NCI-H446 treated with DMSO at 0.1 percent for 48 hours (cell line): ENCODE measurements at places on chromosomes 6 and 20.

GRCh38 chr6:13511913-13512717, 24.7 kb upstream of the GFOD1 start:
- DNase-seq = no peak

- DNase-seq = no peak
These were observed at the start of gene STX11 for GRCh38 chr6:144149894-144150709. TSS of gene STX11 (plus strand) at chr6:144150517. CDS start at chr6:144186628, 36,111 bp downstream.

GRCh38 chr6:148465670-148466069, 123.0 kb downstream of the SASH1 start:
- no peak for DNase-seq

GRCh38 chr6:50699051-50699775, 14.1 kb upstream of the TFAP2D start:
- DNase-seq = no peak

- DNase-seq = no peak
These were observed 46.4 kb downstream of the PTPRA start for GRCh38 chr20:2919518-2920245.

DNA sequence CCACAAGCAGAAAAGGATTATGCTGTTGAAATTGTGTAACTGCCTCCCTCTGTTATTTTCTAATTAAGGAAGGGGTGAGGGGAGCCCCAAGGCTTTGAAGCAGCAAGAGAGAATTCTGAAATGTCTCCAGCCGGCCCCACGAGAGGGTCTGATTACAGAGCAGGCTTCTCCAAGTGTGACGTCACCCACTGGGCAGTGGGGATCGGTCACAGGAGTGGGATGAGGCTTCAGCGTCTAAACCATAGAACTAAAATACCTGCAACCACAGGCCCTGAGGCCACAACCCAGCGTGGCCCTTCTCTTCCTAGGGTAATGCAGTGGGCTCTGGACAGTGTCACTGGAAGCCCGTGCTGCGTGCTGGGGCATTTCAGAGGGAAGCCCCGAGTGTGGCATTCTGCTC, 38.6 kb upstream of the APCDD1L start:
- no peak for DNase-seq

GRCh38 chr20:3390759-3391425, 16.6 kb downstream of the DNAAF9 start:
- DNase-seq = no peak

GRCh38 chr6:66376001-66376400, 669.0 kb upstream of the EYS start:
- no peak for DNase-seq

DNA sequence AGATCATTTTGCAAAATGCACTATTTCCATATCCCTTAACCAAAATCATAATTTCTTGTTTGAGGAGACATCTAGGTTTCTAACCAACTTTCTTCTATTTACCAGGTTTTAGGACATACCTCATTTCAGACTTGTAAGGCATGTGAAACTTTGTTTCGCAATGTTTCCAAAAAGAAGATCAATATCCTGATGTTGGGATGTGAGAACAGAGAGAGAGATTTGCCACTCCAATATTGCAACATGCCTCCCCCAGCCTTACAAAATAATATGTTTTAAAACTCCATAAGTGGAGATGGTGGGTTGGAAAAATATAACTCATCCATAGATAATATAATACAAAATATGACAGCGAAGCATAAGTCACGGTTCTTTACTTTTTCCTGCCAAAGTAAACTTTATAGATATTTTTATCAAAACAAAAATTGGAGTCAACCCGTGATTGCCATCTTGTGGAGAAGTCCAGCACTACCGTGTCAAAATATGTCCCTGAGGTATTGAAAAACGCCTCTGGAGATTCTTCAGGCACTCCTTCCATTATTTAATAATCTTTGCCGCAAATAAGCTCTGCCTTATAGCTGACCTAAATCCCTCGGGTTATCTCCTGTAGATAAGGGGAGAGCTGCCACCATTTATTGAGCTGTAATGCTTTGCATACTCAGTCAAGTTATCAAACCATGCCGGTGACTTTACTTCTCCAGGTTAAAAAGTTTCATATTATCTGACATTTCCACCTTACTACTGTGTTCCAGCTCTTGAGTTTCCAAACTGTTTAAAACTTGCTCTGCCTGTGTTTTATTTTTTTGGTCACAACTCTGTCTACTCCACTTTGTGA, 534.2 kb downstream of the HACE1 start:
- DNase-seq = peak; percentile 9

DNA sequence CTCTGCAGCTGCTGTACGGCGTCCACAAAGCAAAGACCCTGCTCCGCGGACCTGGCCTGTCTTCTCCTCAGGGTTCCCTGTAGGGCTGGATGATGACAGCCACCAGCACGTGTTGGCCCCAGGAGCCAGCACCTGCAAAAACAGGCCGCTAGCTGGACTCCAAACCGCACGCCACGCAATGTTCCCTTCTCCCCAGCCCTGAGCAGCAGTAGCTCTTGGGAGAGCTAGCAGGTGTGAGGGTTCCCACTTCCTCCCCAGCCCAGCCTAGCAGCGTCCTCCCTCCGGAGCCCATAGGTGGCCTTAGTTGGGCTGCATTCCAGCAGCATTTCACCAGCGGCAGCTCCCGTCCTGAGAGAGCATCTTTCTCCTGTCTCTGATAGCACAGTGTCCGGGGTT, 42.3 kb downstream of the DACT2 start:
- no peak for DNase-seq
